CMK (cell line): ENCODE measurements at places on chromosomes 7 and 10.

DNA sequence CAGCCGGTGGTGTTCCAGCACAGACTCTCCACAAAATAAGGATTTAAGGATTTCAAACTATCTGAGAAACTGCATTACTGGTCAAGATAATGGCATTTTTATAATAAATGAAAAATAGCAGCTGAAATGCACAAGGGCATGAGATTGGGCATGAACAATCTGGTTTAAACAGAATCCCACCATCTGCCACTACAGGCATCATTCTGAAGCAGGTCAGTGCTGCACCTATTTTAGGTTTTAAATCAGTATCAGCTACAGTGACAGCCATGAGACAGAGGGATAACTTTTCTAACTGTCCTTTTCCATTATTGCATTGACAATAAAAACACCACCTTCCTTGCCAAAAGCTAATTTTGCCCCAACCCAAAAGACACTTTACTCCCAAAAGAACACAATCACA is 186.8 kb downstream of the ETV1 start:
- no peak for DNase-seq

DNA sequence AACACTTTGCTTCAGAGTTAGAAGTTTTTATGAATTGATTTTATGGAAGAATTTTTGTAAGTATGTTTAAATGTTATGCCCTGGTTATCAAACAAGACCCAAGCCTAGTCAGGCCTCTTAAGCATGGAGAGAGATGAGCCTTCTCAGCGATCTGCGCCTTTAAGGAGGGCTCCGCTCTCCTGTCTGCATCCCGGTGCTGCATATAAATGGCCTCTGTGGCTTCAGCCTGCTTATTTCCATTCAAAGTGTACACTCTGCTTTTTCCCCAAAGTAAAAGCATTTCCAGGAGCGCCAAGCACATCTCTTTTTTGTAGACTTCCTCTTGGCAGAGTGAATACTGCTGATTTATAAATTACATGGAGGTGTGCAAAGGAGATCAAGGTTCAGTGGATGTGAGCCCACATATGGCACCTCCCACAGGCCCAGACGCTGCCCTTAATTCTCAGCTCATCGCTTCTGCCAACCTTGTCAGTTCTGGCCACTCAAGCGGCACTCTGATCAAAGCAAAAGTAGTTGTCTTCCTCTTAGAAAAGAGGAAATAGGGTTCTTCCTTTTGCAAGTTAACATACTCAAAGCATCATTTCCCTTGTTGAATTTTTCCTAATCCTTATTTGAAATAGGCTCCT is 70.0 kb upstream of the SFMBT2 start:
- DNase-seq: no peak

GRCh38 chr7:51020944-51021343 is 238.2 kb upstream of the GRB10 start:
- no peak for DNase-seq

DNA sequence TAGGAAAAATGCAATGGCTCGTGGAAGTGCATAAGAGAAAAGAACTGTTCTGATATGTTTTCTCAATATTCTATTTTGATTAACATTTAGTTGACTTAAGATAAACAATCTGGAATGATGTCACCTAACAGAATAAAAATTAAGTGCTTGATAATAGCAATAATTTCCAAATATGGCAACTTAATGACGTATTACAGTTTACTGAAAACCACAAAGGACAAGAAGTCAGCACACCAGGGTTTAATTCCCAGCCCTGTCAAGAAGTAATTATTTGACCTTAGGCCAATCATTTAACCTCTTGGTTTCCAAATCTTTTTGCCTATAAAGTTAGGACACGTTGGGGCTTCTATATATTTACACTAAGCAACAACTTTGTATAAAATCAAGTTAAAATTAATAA is 95.7 kb downstream of the CABCOCO1 start:
- no peak for DNase-seq

DNA sequence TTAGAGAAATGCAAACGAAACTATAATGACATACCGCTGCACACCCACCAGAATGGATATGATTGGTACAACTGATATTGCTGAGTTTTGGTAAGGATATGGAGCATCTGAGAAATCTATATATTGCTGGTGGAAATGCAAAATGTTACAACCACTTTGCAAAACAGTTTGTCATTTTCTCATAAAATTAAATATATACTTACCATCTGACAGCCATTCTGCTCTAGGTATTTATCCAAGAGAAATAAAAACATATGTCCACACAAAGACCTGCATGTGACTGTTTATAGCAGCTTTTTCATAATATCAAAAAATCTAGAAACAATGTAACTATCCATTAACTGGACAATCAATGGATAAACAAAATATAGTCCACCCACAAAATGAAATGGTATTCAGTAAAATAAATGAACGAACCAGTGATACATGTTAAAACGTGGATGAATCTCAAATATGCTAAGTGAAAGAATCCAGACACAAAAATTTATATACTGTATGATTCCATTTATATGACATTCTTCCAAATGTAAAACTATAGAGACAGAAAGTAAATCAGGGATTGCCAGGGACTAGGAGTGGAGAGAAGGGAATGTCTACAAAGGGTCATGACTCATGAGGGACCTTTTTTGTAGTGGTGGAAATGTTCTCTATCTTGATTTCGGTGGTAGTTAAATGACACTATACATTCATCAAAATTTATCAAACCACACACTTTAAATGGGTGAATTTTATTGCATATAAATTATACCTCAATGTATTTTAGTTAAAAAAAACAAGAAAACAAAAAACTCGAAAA is 312.0 kb upstream of the GLI3 start:
- DNase-seq: no peak

DNA sequence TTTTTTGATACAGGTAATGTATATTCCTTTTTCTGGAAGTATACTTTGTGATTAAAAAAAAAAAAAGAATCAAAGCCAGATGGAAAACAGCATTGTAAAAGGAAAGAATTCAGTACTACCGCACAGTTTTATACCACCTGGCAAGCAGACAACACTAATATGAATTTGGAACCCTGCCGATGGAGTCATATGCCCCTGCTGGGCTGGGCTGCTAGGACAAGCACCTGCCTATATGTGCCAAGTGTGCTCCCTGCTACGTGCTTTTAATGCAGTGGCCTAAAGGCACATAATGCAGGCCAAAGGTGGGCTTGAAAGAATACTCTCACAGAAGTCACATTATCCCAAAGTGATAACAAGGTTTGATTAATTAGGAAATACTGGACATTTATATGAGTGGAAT is 29.8 kb upstream of the WAC start:
- no peak for DNase-seq
